Stimulated activated CD8-positive, alpha-beta memory T cell treated with anti-CD3 and anti-CD28 coated beads, Interleukin-15, amount 100 ng/mL, for 48 hours (primary cell): ENCODE measurements at places on chromosomes 5 and 9.

GRCh38 chr5:135565725-135566421, 12.9 kb downstream of the CXCL14 start:
- peak; percentile 49 for DNase-seq

GRCh38 chr5:122354293-122354692, 42.3 kb downstream of the SNCAIP start:
- no peak for DNase-seq

- no peak for DNase-seq
Measured at GRCh38 chr9:7095058-7095457, 337.3 kb downstream of the KDM4C start.

GRCh38 chr5:65485405-65485804, 3.7 kb upstream of the ADAMTS6 start:
- DNase-seq = no peak

DNA sequence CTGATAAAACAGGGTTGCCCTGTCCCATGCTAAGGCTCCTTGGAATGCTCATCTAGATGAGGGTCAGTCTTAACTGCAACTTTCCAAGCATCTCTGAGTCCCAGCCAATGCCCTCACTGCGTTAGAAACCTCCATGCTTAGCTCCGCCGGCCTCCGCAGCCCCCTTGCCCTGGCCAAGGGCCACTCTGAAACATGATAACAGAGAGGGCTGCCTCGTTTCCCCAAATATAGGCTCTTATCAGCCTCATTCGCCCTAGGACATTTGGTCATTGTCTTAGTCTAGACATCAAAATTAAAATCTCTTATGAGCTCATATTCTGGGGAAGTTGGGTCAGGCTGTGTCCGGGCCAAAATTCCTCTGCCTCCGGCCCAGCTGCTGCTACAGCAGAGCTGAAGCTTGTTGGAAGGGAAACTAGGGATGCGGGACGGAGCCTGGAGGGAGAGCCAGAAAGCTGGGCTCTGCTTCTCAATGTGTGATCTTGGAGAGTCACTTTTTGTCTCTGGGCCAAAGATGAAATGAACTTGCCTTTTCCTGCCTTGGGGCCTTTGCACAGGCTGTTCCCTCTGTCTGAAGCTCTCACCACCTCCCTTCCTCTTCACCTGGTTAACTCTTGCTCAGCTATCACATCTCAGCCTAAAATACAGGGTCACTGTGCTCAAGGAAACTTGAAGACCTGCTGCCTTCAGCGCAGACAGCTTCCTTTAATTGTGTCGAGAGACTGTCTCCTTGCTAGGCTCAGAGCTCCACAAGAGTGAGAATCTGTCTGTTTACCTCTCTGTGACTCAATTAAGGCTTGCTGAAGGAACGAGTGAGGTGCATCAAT, 191.3 kb downstream of the RGS3 start:
- no peak for DNase-seq

DNA sequence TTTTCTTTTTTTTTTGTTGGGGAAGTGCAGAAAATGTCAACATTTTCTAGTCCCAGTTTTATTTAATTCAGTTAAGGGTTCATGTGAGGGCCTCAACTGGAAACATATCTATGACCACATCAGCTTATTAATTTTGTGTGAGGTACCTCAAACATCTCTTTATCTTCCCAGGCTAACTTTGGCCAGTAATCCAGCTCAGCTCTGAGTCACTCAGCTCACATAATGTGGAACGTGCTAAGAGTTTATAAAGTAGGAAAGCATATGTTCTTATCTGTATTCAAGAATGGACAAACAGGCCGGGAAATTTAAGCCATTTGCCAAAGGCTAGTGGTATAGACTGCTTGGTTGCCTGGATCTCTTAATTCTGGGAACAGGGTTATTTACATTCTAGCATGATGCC, 118.4 kb downstream of the INSYN2B start:
- DNase-seq = no peak

GRCh38 chr9:109721001-109721400, 59.0 kb upstream of the PALM2AKAP2 start:
- no peak for DNase-seq

- no peak for DNase-seq
Measured at GRCh38 chr9:14783358-14783757, 60.8 kb upstream of the CER1 start.

DNA sequence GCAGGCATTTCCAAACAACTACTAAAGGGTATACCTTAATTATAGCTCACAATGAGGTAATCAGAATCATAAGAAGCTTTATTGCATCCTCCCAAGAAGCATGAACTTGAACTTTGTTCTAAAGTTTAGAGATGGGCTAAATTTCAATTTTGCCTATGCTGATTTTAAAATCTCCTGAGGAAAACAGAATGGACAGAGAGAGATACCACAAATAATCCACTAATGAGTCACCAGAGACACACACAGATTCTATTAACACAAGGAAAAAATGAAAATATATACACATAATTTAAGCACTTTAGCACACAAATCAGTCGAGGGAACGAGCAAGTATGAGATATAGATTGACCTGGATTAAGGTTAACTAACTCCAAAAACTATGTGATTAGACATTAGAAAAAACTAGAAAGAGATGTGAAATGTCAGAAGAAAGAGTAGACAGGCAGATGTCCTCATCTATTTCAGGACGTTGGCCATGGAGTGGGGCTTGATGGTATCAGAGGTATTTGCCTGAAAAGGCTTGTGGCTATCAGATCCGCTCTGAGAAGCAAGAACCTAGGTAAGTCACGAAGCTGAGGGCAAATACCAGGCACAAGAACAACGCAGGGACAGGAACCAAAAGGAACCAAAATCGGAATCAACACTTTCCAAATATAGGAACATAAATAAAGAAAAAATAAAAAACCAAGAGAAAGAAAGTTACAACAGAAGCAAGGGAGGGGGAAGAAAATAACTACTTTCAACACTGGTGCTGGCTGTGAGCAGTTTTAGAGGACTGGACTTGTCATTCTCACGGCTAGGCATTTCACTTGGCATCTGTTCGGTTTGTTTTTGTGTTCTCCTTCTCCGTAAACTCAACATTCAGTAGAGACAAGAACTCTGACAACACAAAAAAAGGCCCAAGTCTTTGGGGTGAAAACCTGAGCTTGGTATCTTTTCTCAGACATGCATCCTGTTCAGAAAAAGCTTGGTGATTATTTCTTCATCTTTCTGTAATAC, 294.6 kb upstream of the PUM3 start:
- no peak for DNase-seq

GRCh38 chr9:135500525-135501260, at the start of gene MRPS2:
Gene MRPS2 (plus strand): TSS chr9:135500682. CDS start chr9:135500711, 29 bp downstream.
- peak; percentile 81 for DNase-seq

- DNase-seq = no peak
Measured at GRCh38 chr5:111993242-111993641, 236.2 kb upstream of the NREP start.

DNA sequence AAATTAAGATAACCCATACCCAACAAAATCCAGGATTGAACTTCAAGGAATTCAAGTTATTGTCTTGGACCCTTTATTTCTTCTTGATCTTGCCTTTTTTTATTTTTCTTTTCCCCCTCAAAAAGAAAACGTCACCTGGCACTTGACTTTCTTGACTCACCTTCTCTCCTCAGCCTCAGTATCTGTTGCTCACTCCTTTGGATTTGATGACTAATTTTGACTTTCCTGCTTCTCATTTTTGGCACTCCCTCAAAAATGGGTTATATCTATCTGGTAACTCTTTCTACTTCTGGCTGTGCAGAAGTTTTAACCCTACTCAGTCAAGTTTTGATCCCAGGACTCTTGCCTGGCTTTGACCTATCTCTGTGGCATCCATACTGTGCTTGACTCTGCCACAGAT, 66.6 kb upstream of the SPATA31D4 start:
- no peak for DNase-seq

GRCh38 chr5:147360816-147361215, 126.0 kb downstream of the STK32A start:
- DNase-seq = no peak

DNA sequence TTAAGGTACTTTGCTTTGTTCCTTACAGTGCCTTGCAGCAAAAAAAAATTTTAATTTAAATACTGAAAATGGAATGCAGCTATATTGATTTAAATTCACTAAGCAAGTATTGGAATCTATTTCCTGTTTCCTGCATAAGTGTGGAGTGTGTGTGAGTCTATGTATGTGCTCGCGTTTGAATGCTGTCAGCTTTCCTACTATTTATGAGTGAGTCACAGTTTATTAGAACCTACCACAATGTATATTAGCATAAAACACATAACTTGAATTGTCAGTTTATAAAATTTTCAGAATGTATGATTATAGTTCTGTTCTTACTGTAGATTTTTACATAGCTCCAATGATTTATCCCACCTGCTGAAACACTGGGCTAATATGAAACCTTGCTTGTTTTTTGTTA, 302.1 kb downstream of the NR2F1-AS1 start:
- DNase-seq = no peak

DNA sequence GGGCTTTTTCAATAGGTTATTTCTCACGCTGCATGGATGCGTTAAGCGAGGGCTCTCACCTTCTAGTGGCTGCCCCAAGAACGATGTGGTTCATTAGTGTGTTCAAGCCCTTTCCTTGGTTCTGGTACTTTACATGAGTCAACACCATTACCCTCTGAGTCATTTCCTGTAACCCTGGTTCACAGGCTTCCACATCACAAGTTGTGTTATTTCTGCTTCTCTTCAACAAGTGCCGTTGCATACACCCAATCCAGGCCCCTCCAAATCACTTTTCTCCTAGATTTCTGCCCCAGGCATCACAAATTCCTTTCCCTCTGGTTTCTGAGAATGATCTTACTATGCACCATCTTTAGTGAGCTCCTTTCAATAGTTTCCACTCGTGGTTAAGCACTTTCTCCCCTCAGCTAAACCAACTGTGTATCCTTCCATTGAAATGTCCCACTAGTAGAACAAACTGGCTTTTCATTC, 69.5 kb upstream of the RAD23B start:
- peak; percentile 15 for DNase-seq

- DNase-seq = no peak
Measured at GRCh38 chr5:134142052-134142451, 27.6 kb downstream of the TCF7 start.

GRCh38 chr5:178357121-178357521, 124.5 kb upstream of the PHYKPL start:
- DNase-seq = no peak

DNA sequence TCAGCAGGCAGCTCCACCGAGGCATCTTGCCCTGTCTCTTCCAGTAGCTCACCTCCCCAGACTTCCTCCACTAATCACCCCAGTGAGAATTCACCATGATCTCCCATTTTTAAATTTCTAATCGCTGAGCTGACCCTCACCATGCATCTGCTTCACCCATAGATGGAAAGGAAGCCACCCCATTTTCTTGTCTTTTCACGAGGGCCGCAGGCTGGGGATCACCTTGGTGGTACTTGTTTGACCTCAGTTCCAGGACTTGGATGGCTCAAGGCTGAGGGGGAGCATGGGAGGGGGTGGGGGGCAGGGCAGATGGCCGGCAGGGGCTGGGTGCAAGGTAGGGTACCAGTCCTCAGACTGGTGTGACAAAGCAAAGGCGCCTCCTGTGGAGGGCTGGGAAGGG, 3.6 kb downstream of the PROP1 start:
- DNase-seq = no peak

DNA sequence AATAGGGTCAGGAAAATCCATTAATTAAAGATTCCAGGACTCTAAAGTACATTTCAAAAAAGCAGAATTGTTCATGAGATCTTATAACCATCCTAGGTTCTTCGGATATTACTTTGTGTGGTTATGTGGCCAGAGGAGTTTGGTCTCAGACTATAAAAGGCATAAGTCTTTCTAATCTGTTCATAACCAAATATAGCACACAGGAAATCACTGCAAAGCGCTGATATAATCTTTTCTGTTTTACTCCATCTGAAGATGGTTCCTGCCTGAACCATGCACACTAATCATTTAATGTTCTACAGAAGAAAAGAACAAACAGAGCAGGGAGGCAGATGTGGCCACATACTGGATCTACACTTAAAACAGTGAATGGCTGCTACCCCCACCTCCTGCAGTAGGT, 182.8 kb downstream of the SEMA5A start:
- no peak for DNase-seq

- no peak for DNase-seq
Measured at GRCh38 chr9:136242918-136243525, 2.6 kb downstream of the QSOX2 start.

- no peak for DNase-seq
Measured at GRCh38 chr5:22693121-22693520, 160.0 kb downstream of the CDH12 start.

DNA sequence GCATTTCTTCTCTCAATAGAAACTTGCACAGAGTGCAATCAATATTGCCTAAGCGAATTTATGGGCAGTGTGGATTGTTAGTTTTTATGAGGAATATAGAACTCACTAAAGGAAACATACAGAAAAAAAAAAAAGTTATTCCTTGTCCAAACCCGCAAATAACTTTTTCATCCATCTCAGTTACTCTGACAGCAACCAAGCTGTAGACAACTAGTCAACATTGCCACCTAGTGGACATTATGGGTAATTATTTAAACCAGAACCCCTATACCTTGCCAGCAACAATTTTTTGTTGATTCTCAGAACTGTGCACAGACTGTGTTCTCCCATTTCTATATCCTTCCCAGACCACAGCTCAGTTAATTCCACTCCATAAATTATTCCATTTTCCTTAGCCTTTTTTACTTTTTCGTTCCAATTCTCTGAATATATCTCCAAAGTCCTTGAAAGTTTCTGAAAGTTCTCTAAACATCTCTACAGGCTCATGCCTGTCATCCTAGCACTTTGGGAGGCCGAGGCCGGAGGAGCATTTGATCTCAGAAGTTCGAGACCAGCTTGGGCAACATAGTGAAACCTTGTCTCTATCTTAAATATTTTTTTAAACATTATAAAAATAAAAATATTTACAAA, 2.6 kb upstream of the AFAP1L1 start:
- DNase-seq = no peak

- DNase-seq = no peak
Measured at GRCh38 chr9:113609562-113610318, 146.2 kb downstream of the RGS3 start.

- no peak for DNase-seq
Measured at GRCh38 chr5:50800410-50800809, 134.0 kb downstream of the PARP8 start.

DNA sequence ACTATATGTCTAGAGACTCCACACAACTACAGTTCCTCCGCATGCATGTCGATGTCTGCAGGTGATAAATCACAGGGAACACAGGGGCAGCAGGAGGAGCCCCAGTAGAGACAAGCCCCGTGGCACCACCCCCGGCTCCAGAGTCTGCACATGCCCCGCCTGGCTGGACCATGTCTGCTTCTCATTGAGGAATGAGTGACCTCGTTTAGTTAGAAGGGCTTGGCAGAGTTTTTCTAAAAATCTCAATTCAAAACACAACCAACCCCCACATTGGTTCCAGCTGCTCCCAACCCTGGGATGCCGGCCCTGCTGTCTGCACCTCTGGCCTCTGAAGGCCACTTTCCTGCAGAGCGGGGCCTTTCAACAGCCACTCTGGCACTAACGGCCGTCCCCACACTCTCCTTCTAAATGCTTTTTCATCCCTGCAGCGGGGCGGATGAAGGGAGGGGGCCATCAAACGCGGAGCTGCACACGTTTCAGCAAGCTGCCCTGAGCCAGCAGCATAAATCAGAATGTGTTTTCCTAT, 106.3 kb downstream of the ROR2 start:
- DNase-seq = no peak
